Mesendoderm (in vitro differentiated cells): ENCODE measurements at places on chromosomes 12 and 14.

DNA sequence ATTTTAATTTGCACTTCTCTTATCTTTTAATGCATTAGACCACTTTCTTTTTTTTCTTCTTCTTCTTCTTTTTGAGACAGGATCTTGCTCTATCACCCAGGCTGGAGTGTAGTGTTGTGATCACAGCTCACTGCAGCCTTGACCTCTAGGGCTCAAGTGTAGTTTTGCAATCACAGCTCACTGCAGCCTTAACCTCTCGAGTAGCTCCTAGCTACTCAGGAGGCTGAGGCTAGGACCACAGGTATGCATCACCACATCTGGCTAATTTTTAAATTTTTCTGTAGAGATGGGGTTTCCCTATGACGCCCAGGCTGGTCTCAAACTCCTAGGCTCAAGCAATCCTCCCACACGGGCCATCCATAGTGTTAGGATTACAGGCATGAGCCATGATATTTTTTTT, 12.7 kb downstream of the TMED8 start:
- DNase-seq = no peak
- H3K27ac ChIP-seq = no peak overlapping the region
- H3K4me1 ChIP-seq = no peaks in the 10 kb centered on the region
- no peaks in the 10 kb centered on the region for H3K27me3 ChIP-seq
- no peak overlapping the region for H3K4me3 ChIP-seq
- no peaks in the 10 kb centered on the region for H3K36me3 ChIP-seq

DNA sequence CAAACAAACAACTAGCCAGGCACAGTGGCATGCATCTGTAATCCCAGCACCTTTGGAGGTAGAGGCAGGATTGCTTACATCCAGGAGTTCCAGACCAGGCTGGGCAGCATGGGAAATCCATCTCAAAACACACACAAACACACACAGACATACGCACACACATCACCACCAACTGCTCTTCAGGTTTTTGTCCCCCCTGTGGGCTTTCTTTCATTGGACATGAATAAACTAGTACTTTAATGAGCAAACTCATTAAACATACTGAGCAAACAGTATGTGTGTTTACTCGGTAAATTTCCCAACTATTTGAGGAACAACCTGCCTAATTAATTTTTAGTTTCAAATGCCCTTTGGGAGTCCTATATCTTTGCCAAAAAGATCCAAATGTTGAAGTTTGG, 10.1 kb upstream of the RASSF3 start:
- H3K27ac ChIP-seq = no peak overlapping the region
- H3K4me1 ChIP-seq = peaks cover 4% of the 10 kb centered on the region
- DNase-seq = no peak
- H3K4me3 ChIP-seq = no peak overlapping the region
- no peaks in the 10 kb centered on the region for H3K27me3 ChIP-seq

DNA sequence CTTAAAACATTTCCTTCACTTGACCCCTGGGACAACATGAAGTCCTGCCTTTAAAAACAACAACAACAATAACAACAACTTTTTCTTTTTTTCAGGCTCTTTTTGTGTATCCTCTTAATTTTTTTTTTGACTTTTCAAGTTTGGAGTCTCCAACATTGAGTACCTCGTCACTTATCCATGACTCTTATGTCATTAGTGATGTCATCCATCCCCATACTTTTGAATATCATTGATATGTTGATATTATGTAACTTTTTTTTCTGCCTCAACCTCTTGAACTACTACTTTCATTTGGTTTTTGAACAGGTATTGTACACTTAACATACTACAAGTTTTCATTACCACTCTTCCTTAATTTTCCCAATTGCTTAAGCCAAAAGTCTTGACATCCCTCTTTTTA, 143.0 kb upstream of the ATXN7L3B start:
- no peaks in the 10 kb centered on the region for H3K4me1 ChIP-seq
- no peak for DNase-seq
- no peak overlapping the region for H3K27ac ChIP-seq
- no peaks in the 10 kb centered on the region for H3K36me3 ChIP-seq

DNA sequence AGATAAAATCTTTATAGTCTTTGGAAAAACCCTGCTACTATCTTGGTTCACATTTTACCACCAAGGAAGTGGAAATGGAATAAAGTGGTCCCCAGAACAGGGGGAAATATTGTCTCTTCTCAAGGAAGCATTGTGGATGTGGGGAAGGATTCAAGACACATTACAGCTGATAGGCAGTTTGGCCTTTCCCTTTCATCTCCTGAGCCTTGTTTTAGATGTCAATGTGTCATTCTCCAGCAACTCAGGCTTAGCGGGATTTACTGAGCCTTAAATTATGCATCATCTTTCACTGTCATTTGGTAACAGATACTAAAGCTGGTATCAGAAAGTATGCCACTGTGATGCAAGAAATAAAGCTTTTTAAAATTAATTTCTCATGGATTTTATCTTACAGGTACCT, 136.2 kb downstream of the STXBP6 start:
- no peak for DNase-seq
- H3K4me3 ChIP-seq = no peak overlapping the region
- H3K36me3 ChIP-seq = no peaks in the 10 kb centered on the region
- no peaks in the 10 kb centered on the region for H3K27me3 ChIP-seq
- H3K4me1 ChIP-seq = no peaks in the 10 kb centered on the region

GRCh38 chr12:3202734-3203446, 125.7 kb downstream of the TSPAN9 start:
- H3K4me1 ChIP-seq = peaks cover 4% of the 10 kb centered on the region
- no peak overlapping the region for H3K27ac ChIP-seq
- no peak overlapping the region for H3K4me3 ChIP-seq

GRCh38 chr14:105119408-105120025, 49.1 kb downstream of the JAG2 start:
- H3K4me3 ChIP-seq = no peak overlapping the region
- DNase-seq = no peak
- no peaks in the 10 kb centered on the region for H3K27me3 ChIP-seq
- H3K4me1 ChIP-seq = no peaks in the 10 kb centered on the region

- no peak overlapping the region for H3K27ac ChIP-seq
- no peaks in the 10 kb centered on the region for H3K36me3 ChIP-seq
- H3K4me1 ChIP-seq = no peaks in the 10 kb centered on the region
- DNase-seq = no peak
- H3K27me3 ChIP-seq = peaks cover 2% of the 10 kb centered on the region
Measured at GRCh38 chr12:57552835-57553313, 3.0 kb downstream of the KIF5A start.

DNA sequence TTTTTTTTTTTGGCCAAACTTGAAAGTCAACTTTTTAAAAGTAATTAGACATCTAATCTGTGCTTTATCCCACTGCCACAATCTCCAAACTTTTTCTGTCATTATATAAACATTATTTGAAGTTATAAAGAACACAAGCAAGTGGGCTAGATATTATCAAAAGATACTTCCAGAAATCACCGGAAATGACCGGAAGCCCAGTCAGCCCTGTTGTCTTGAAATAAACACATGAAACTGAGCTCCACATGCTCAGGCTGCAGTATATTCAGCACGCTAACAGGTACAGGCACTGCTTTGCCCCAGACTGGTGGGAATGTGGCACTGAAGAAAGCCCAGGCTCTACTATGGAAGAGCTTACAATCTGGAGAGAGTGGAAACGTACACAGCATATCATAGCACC, 158.9 kb upstream of the PLEKHG7 start:
- no peak overlapping the region for H3K27ac ChIP-seq
- H3K36me3 ChIP-seq = no peaks in the 10 kb centered on the region
- no peak for DNase-seq

DNA sequence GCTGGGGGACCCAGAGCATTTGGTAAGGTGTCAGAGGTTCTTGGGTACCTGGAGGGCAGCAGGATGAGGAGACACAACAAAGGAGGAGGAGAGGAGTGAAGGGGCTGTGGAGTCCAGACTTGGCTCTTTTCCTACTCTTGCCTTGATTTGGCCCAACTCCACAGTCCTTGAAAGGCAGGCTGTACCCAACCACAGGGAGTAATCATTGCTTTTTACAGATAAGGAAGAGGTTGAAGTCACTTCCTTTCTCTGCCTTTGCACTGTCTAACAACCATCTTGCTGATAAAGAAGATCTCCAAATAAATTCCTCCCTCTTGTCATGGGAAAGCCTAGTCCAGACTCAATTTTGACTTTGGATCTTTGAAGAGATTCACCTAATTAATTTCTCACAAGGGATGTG, 226.8 kb upstream of the HMGA2 start:
- peak overlapping the region; percentile 69 for H3K27ac ChIP-seq
- no peaks in the 10 kb centered on the region for H3K36me3 ChIP-seq

DNA sequence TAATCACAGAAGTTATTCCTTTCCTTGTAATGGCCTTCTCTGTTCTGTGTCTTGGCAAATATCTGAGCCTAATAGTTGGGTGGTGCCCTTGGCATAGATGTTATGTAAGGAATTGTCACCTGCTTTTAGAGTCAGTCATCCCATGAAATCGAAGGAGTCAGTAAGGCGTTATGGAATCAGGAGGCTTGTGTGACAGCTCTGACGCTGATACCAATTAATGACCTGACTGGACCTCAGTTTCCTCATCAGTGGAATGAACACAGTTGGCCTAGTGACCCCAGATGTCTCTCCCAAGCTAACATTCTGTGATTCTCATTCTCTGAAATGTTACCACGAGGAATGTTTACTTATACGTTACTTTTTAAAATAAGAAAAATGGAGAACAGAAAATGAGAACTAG, 32.1 kb downstream of the TXNRD1 start:
- DNase-seq = no peak
- no peak overlapping the region for H3K4me3 ChIP-seq
- H3K4me1 ChIP-seq = no peaks in the 10 kb centered on the region

DNA sequence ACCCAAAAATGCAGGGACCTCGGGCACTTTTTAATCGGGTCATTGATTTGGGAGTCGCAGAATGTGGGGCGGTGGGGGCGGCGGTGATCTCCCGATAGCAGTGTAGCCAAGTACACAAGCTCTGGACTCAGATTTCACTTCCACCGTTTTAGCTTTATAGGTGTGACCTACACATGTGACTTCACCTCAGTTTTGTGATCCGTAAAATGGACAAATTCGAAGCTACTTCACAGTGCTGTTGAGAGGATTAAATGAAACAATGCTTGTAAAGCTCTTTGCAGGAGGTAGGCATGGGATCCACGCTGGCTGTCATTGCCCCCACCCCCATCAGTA, 478 bp downstream of the RITA1 start:
- DNase-seq = peak; percentile 64
- H3K27me3 ChIP-seq = no peaks in the 10 kb centered on the region
- no peaks in the 10 kb centered on the region for H3K4me1 ChIP-seq
- H3K36me3 ChIP-seq = peaks cover 2% of the 10 kb centered on the region

DNA sequence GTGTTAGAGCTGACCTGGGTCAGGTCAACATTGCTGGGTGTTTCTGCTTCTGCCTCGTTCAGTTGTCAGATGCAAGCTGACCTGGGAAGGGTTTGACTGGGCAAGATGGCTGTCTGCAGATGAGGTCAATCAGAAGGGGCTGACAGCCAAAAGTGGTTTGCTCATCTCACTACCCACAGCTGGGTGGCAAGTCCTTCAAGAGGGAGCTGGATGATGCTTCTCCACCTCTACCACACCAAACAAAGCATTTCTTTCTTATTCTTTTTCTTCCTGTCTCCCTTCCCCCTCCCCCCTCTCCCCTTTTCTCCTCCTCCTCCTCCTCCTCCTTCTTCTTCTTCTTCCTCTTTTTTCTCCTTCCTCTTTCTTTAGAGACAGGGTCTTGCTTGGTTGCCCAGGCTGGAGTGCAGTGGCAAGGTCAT, 268.2 kb upstream of the PLEKHG7 start:
- no peak for DNase-seq
- no peaks in the 10 kb centered on the region for H3K4me1 ChIP-seq

DNA sequence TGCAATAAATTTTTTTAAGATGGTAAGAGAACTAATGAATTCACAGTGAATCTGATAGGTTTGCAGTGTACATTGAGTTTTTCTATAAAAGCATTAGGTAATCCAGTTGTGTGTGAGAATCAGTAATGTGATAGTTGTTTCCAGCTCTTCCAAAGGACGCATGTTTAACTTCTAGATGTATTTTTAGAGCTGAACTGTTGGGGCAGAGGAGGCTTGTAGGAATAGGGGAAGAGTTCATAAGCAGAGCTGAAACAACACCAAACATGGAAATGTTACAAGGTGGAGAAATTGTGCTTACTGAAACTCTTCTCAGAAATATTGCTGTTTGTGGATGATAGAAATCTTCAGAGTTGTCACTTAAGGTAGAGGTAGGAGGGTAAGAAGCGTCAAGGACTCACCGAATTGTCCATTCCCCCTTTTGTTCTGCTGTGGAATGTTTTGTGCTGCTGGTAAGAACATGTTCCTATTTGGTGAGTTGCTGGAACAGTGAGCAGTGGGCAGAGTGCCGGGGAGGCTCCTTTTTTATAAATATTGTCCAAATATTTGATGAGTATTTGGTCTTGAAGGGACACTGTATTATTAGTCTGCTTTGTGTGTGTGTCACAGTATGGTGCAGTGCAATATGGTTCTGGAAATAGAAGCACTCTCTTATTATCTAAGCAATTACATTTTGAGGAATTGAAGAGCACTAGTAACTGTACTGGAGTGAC, 76.7 kb downstream of the ANO6 start:
- H3K4me3 ChIP-seq = no peak overlapping the region
- H3K4me1 ChIP-seq = no peaks in the 10 kb centered on the region
- no peak for DNase-seq
- no peak overlapping the region for H3K27ac ChIP-seq
- no peaks in the 10 kb centered on the region for H3K36me3 ChIP-seq

DNA sequence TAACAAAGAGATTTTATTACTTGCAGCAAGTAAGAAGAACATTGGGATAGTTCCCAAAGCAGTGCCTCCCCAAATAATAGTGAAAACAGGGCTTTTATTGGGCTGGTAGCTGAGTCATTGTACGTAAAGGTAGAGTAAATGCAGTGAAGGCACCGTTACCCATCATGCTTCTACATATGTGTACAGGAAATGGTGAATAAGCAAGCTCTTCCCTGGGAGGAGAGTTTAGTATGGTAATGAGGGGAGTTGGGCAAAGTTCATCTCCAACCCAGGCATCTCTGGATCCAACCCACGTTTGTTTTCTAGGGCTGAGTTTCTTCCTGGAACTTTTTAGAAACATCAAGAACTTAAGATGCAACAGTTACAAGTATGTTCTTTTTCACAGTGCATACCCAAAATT, 56.2 kb downstream of the KCNK13 start:
- H3K27ac ChIP-seq = no peak overlapping the region
- H3K36me3 ChIP-seq = no peaks in the 10 kb centered on the region
- no peak for DNase-seq
- H3K4me3 ChIP-seq = no peak overlapping the region

DNA sequence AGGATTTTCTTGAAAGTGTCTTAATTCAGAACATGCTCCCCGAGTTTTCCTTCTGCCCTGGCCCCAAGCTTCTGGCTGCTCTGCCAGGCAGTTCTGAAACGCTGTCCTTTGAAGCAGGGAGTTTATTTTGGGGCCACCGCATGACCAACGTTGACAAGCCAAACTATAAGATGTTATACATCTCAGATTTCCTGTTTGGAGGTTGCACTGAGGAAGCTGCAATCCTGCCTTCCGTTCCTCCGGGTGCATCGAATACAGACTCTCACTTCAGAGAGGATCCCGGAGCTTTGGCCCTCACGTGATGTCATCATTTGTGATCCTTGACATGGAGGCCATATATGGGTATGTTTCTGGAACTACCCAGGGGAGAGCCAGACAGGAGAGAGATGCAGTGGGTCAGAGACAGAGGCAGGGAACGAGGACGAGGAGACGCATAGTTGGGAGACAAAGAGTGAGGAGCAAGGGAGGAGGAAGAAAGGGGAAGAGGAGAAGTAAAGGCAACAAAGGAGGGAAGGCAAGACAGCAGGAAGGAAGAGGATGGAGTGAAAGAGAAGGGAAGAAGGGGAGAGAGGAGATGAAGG, at the start of gene ASB2:
Gene ASB2 (minus strand): TSS at position 94 of the 581 bp plus-strand sequence. CDS start 12,031 bp downstream, outside the sequence.
- H3K4me3 ChIP-seq = no peak within 1 kb of the TSS
- H3K27me3 ChIP-seq = no peaks in the 10 kb centered on the region
- no peak within 1 kb of the TSS for H3K27ac ChIP-seq
- no peaks in the 10 kb centered on the region for H3K36me3 ChIP-seq
